ENCODE measurements at places on chromosomes 7 and 10.

- no peak for DNase-seq
Measured at GRCh38 chr10:44209811-44210210, 175.1 kb downstream of the CXCL12 start.

GRCh38 chr10:75540357-75540966 lies 109.0 kb downstream of the LRMDA start:
- no peak for DNase-seq

- DNase-seq: no peak
Measured at GRCh38 chr7:3089493-3089892, 45.8 kb upstream of the CARD11 start.

DNA sequence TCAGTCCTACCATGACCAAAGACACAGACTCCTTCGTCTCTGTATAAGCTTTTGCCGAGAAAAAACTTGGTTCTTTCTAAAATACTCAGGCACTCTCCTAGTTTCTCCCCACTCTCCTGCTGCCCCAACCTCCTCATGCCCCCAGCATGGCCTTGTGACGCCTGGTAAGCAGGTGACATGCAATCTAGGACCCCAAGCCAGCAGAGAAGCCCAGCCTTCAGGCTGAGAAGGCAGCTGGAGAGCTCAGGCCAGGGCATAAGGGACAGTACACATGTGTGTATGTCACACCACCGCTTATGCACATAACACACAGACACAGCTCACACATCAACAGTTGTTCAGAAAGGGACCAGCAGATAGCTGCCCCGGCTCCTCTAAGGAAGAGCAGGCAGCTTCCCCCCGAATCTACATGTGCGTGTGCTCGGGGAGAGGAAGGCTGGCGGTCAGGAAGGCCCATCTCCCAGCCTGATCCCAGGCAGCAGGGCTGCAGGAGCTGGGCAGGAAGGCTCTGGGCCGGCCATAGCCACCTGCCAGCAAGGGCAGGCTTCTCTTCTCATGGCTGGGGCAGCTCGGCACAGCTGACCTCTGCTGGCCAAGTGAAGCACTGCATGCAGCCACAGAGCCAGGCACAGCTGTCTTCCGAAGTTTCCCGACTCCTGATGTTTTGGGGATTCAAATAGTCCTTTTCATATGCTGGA lies 8.5 kb downstream of the DDX56 start:
- peak; percentile 86 for DNase-seq

- DNase-seq: no peak
Measured at GRCh38 chr10:64762861-64763260, 1241.7 kb downstream of the REEP3 start.

GRCh38 chr10:131187926-131188325 lies 123.6 kb downstream of the TCERG1L start:
- DNase-seq: no peak

- DNase-seq: no peak
Measured at GRCh38 chr10:8338177-8338766, 283.8 kb downstream of the GATA3 start.
